ENCODE measurements at places on chromosomes 5 and 9.

GRCh38 chr5:142156839-142157463 lies 48.4 kb downstream of the NDFIP1 start:
- no peak for DNase-seq

DNA sequence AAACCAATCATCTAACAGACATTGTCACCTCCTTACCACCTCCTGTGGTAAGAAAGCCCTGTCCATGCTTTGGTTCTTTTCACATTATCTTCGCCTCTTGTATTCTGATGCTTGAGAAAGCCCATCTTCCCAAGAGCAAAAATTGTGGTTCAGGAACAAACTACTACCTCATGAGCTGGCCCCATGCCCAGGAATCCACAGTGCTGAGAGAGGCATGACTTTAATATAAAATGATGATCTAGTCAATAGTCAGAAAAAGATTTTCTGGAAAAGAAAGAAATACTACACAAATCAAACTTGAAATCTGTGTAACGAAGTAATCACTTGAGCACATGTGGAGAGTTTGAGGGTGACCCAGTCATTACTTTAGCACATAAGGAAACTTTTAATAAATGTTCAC lies 94.7 kb downstream of the FGF10 start:
- DNase-seq: no peak

- no peak for DNase-seq
Measured at GRCh38 chr9:72158680-72159079, 9.4 kb downstream of the GDA start.

DNA sequence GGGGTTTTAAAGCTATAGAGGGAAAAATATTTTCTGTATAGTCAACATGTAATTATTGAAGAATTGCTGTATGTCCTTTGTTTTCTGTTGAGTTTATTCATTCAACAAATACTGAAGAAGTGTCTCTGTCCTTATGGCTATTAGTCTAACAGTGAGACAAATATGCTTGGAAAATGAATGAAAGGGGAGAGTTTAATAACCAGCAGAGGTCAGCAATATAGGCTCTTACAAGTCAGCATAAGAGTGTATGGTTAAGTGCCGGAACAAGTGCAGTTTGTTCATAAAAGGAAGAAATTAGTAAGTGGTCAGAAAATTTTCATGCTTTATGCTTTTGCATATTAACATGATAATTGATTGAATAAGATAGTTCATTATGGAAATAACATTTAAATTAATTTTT lies 3.6 kb downstream of the SCAMP1 start:
- DNase-seq: no peak

GRCh38 chr5:76333571-76333970 lies 69.5 kb upstream of the IQGAP2 start:
- DNase-seq: no peak

DNA sequence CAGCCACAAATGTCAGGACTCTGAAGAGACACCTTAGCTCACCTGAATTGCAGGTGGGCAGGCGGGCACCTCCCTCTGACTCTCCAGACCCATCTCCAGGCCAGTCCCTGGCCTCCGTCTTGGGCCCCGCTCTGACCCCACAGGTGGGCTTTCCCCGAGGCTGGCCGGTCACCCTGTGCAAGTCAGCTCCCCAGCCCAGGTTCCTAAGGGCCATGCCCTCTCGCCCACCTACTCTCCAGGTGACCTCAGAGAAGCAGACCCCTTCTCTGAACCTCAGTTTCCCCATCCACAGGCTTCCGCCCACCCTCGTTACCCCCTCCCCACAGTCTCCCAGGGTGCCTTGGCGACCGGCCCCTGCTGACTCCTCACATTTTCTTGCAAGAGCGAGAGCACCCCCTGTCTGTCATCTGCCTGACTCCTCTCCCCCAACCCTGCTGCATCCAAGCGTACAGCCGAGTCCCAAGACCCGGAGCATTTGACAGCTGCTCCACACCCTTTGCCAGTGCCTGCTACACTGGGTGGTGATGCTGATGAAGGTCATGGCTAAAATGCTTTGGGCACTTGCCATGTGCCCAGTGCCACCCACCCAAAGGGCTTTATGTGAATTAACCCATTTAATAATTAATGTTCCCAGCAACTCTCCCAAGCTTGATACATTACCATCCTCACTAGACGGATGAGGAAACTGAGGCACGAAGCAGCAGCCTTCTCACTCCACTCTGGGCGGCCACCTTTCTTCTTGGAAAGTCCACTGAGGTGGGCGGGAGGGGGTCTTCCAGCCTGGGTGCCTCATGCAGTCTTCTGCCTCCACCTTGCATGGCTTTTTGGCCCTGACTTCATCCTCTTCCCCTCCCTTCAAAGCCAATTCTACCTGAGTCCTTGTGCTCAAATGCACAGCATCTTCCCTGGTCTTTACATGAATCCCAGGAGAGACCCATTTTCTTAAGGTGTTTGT lies 51.1 kb upstream of the ORM1 start:
- DNase-seq: no peak

DNA sequence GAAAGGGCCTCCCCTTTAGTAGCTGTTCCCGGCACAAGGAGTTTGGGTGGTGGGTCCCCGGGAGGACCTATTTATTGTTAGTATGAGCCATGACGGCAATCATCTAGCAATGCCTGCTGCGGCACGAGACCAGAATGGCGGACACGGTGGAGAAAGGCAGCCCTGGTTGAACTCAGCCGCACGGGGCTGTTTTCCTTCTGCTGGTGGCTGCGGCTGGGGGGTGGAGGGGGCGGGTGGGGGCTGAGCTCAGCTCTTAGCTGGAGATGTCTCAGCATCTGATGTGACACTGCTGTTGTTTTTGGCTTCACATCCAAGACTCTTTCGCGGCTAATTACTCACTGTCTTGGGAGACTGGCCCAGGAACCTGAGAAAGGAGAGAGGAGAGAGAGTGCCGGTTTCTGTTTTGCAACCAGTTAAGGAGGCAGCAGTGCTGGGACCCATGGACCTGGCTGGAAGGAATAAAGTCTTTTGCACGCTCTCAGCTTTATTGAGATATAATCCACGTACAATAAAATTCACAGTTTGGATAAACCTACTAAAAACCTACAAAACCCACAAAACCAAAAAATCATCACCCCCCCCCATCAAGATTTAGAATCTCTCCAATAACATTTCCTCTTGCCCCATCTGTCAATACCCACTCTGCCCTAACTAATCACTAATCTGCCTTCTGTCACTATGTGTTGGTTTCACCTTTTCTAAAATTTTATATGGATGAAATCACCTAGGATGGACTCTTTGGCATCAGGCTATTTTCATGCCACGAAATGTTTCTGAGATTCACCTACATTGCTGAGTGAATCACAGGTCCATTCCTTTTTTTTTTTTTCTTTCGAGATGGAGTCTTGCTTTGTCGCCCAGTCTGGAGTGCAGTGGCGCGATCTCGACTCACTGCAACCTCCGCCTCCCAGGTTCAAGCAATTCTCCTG lies 81.8 kb upstream of the NEURL1B start:
- no peak for DNase-seq

- no peak for DNase-seq
Measured at GRCh38 chr9:99635032-99635431, 186.7 kb upstream of the NR4A3 start.

DNA sequence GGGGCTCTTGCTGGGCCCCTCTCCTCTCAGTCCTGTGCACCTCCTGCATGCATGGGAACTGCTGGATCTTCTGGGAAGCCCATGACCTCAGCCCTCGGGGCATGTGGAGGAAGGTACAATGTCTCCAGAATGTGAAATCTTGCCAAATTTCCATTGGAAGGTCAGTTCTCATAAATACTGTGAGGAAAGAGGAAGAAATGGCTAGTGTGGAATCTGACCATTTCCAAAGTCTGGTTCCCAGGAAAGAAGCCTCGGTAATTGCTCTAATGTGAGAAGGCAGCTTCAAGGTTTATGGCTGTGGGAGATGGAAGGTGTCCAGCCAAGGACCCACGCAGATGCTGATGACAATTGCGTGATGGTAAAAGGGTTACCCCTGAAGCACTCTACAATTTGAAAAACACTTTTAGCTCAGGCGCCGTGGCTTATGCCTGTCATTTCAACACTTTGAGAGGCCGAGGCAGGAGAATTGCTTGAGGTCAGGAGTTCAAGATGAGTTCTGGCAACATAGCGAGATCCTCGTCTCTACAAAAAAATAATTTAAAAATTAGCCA lies 8.1 kb upstream of the IL17B start:
- DNase-seq: no peak

GRCh38 chr5:36561601-36562000 lies 44.8 kb upstream of the SLC1A3 start:
- DNase-seq: no peak

GRCh38 chr5:6399980-6400910 lies 21.9 kb upstream of the MED10 start:
- DNase-seq: no peak

DNA sequence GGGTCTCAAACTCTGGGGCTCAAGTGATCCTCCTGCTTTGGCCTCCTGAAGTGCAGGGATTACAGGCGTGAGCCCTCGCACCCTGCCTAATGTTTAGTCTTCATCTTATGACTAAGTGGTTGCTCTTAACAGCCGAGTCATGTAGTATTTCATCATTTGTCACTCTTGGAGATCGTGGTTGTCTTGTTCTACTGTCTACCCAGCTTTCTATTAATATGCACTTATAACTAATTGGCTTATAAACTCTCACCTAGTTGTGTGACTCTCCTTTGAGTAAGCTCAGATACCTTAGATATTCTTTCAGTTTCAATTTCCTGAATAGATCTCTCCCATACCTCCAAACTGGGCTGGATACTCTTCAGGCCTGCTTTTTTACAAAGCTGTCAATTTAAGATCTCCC lies 19.9 kb downstream of the SLC44A1 start:
- no peak for DNase-seq
